Neuronal stem cell (in vitro differentiated cells): ENCODE measurements at places on chromosomes 1 and 21.

DNA sequence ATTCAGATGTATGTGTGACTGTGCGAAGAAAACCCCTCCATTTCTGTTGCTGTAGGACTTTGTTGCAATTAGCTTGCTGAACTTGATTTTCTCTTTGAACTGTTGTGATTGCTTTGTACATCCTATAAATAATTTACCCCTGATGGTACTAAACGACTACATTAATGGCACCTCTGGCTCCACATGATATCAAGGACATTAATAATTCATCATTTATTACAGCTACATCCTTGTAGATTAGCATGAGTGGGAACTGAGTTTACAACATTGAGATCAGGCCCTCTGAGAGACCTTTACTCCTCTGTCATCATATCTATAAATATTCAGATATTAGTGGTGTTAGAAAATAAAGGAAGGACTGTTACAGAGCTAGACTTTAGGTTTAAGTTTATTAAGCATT is 13.5 kb downstream of the LRIG2 start:
- DNase-seq, result no peak

GRCh38 chr1:176460544-176461336 is 2.2 kb upstream of the PAPPA2 start:
- no peak for DNase-seq

GRCh38 chr1:198679535-198680173 is 40.8 kb downstream of the PTPRC start:
- no peak for DNase-seq

GRCh38 chr1:24993871-24994580 is 64.0 kb upstream of the RUNX3 start:
- no peak for DNase-seq

- DNase-seq, result no peak
Measured at GRCh38 chr1:39488012-39488545, 3.4 kb upstream of the BMP8A start.

DNA sequence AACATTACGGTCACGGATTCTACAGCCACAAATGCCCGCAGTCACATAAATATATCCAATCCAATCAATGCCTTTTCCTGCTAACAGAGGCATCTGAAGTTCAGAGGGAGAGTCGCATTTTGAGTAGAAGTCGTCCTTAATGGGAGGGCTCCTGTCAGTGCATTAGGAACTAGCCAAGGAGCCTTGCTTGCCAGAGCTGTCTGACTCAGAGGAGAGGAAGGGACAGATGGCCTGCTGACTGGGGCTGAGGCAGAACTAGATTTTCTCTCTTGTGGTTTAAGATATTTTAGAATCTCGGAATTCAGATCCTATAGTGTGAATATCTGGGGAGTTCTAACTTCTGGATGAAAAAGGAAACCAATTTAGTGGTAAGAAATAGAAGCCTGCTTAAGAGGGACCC is 10.6 kb downstream of the XKR8 start:
- DNase-seq, result no peak

DNA sequence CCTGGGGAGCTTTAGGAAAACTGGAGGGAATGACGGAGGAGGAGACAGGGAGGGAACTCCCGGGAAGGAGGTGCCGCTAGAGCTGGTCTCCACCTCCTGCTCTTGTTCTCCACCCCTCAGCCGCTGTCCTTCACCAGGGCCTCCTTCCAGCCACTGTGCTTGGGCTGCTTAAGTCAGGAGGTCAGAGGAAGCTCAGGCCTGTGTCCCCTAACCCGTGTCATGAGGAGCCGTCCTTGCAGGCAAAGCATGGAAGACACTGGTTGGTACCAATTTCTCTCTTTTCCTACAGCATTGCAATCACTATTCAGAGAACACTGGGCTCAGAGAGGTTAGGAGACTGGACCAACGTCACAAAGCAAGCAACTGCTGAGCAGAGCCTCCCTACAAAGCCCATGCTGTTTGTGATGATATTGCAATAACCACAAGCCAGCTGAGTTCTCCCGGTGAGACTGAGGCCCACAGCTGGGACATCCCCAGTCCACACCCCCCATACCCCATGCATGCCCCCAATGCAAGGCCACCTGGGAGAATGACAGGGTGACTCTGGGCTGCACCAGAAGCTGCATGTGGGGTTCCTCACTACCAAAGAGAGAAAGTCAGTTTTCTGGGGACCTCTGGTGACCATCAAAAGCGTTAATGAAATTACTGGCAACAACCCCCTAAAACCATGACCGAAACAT is 427.5 kb downstream of the NPHP4 start:
- no peak for DNase-seq

- no peak for DNase-seq
Measured at GRCh38 chr1:153928245-153928644, 5.5 kb upstream of the GATAD2B start.

GRCh38 chr21:33308586-33309490 is 15.9 kb upstream of the IFNAR1 start:
- no peak for DNase-seq

DNA sequence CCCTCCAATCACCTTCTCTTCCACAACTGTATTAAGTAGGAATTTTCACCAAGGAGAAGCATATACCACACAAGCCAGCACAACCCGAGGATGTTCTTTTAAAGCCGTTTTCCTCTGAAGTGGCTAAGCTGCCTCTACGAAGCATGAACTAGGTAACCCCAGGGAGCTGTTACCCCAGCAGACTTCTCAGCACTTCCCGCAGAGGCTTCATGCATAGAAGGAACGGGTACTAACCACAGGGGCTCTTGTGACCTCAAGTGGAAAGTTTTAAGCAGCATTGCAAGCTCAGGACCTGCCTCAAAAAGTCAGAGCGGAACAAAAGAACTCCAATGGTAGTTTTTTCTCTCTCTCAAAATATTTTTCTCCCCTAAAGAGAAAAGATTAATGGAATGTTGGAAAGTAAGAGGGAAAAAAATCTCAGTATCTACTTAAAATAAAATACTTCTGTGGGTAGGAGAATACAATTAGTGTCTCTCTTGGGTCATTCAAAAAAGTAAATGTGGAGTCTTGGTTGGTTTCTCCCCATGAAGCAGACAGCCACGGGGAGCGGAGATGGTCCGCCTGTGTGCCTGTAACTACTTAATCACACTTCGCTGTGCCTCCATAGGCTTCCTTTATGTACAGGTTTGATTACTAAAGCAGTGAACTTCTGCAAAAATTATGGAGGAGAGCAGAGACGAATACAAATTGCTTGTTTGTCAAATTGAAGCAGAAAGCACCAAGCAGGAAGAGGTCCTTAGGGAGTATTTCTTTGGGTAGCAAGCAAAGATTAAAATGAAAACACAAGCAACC is 40.9 kb downstream of the STX6 start:
- DNase-seq, result no peak

DNA sequence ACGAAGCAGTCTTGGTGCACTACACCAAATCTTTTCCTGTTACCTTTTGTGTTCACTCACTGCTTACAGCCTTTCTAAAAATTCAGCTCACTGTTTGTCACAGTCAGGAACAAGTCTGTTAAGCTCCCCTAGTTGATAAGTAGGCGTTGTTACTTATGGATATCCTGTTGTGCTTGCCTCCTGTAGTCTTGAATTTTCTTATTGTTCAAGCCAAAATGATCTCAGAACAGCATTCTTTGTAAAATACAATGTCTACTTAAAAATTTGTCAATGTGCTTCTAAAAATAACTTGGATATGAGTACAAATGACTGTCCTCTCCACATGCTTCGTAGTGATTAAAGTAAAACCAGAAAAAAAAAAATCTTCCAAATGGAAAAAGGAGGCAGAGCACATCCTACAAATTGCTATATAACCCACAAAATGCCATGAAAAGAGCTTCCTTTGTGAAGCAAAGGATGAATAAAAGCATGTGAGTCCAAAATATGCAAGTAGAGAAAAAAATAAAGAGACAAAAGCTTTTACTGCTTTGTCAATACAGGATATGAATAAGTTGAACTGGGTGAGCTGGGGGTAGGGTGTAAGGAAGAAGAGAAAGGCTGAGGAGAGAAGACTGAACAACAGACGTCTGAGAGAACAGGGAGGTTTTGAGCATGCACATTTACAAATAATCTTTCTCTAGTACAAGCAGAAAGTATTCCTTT is 228.9 kb upstream of the ADGRL4 start:
- DNase-seq, result peak; percentile 20

DNA sequence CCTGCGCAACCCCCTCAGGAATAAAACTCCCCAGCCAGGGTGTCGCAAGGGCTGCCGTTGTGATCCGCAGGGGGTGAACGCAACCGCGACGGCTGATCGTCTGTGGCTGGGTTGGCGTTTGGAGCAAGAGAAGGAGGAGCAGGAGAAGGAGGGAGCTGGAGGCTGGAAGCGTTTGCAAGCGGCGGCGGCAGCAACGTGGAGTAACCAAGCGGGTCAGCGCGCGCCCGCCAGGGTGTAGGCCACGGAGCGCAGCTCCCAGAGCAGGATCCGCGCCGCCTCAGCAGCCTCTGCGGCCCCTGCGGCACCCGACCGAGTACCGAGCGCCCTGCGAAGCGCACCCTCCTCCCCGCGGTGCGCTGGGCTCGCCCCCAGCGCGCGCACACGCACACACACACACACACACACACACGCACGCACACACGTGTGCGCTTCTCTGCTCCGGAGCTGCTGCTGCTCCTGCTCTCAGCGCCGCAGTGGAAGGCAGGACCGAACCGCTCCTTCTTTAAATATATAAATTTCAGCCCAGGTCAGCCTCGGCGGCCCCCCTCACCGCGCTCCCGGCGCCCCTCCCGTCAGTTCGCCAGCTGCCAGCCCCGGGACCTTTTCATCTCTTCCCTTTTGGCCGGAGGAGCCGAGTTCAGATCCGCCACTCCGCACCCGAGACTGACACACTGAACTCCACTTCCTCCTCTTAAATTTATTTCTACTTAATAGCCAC is 696 bp downstream of the TGFB2 start:
- DNase-seq, result no peak

GRCh38 chr1:4689271-4689935 is 35.0 kb downstream of the AJAP1 start:
- DNase-seq, result no peak

DNA sequence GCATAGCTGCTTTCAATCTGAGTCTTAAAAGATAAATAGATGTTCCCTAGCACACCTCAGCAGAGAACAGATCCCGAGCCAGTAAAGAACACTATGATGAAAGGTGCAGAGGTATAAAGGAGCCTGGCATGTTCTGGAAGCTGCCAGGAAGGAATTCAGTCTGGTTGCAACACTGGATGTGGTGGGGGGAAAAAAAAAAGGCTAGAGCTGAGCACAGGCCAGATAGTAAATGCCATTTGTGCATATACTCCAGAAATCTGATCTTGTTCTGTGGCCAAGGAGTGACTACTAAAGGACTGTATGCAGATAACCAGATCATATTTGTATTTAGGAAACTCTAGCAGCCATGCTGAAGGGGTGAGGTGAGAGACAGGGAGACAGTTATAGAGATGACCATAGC is 240.3 kb downstream of the VAV3 start:
- DNase-seq, result no peak

DNA sequence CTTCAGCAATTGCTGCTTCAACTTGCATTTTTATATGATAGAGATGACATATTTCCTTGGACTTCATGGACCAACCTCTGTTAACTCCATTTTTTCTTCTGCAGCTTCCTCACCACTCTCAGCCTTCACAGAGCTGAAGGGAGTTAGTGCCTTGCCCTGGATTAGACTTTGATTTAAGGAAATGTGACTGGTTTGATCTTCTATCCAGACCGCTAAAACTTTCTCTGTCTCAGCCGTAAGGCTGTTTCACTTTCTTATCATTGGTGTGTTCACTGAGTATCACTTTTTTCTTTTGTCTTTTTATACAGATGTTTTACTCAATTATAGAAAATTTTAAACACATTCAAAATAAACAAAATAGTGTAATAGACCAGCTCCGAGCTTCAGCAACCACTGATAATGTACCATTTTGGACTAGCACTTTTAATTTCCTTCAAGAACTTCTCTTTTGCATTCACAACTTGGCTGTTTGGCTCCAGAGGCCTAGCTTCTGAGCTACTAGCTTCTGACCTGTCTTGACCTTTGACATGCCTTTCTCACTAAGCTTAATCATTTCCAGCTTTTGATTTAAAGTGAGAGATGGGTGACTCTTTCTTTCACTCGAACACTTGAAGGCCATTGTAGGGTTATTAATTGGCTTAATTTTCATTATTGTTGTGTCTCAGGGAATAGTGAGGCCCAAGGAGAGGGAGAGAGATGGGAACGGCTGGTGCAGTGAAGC is 9.3 kb downstream of the NEK7 start:
- peak; percentile 27 for DNase-seq
